ENCODE measurements at places on chromosomes 13 and 19.

DNA sequence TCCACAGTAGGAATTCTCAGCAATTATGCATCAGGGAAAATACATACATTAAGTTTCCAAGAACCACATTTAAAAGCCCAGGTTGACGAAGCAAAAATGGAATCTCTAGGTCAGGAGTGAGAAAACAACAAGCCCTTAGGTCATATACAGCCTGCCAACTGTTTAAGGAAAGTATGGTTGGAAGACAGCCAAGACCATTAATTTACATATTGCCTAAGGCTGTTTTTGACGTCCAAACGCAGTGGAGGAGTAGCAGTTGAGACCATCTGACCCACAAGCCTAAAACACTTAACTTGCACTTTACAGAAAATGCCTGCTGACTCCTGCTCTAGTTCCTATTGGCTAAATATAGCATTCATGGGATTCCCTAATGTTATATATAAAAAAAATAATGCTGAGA, 299.0 kb downstream of the ITGBL1 start:
- DNase-seq = peak; percentile 15

DNA sequence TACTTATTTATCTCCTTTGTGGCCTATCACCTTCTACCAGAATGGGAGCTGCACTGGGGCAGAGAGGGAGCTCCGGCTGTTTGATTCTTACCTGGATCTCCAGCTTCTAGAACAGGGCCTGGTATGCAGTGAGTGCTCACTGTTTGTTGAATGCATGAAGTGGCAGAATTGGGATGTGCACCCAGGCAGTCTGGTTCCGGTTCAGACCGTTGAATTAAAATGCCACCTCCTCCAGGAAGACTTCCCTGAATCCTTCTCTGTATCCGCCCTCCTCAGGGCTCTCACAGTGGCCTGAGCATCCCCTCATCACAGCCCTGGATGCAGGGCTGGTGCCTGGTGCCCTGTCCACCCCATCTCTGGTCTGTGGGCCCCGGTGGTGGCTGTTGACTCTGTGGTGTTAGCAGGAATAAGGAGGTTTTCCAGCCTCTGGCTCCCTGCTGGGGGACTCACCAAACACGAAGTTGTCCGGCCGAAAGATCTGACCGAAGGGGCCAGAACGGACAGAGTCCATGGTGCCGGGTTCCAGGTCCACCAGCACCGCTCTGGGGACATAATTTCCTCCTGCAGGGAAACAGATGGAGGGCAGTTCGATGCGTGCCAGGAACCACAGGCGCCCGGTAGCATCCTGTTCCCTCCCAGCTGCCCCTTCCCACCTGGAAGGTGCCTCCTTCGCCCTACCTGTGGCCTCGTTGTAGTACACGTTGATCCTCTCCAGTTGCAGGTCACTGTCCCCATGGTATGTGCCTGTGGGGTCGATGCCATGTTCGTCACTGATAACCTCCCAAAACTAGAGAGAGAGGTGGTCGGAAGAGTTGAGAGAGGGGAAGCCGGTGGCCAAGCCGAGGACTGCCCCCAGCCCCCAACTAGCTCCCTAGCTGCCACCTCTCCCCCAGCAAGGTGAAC, 1.0 kb downstream of the TUBB4A start:
- DNase-seq = no peak

DNA sequence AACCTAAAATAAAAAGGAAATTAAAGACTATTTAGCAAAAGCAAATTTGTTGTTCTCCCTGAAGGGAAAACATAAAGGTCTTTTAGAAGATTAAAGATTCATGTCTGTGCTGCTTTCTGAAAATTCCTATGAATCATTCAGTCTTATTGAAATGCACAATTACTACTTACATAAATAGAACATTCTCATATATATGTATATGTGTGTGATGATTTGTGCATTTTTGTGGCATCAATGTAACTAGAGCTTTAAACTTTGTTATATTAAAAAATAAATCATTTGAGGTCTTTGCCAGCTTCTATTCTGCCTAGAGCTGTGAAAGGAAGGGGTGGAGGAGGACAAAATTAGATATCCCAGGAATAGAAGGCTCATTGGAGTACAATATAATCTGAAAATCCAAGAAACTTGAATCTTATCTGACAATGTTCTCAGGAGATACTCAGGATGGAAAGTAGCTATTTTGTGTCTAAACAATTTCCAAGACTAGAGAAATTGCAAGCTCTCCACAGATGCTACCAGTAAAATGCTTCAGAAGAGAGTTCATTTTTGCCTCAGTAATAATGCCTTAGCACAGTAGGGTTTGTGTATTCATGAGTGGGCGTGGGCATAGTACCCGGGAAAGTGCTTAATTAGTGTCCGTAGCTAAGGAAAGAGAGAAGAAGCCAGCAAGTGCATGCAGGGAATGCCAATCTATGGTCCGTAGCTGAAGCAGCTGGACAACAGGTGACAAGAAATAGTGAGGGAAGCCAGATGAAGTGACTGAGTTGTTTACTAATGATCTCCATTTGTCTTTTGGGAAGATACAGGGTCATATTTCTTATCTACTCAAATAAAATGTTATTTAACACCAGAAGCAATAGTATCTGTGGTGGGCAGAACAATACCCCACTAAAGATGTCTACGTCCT, 395.5 kb upstream of the NBEA start:
- no peak for DNase-seq

DNA sequence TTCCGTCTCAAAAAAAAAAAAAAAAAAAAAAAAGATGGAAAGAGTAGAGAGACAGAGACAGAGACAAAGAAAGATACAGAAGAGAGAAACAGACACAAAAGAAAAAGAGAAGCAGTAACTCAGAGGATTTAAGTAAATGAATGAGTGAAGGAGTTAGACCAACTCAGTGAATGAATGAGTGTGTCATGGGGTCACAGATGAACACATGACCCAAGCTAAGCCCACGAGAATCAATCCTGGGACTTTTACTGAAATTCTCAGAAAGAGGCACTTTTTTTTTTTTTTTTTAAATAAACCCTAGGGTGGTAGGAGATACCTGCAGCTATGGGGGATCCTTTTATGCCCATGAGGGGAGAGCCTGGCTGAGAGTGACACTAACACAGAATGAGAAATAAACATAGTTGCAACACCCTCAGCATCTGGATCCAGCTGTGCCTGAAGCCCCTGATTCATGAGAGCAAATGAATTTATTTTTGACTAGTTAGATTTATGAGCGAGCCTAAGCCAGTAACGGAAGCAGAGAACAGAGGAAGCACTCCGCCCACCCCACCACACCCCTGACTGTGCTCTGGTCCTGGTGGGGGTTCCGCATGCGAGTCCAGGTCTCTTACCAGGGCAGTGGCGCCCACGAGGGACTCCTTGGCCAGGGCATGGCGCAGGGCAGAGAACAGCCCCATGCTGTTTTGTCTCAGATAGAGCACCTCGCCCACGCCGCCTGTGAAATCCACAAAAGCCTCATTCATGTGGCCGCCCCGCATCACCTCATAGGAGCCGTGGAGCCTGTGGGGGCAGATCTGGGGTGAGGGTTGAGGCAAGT, 4.6 kb downstream of the CAPN12 start:
- DNase-seq = no peak

- no peak for DNase-seq
These were observed 9.7 kb upstream of the LENG8 start for GRCh38 chr19:54439174-54439851.
